Kidney epithelial cell (primary cell): ENCODE measurements at places on chromosomes 6 and 20. TPM values are rescaled to one million over a fixed set of nuclear protein-coding genes. Genes with fewer than 3 reads are reported as not detected.

GRCh38 chr6:4860387-4860786 lies 84.2 kb downstream of the CDYL start:
- no peak for DNase-seq

DNA sequence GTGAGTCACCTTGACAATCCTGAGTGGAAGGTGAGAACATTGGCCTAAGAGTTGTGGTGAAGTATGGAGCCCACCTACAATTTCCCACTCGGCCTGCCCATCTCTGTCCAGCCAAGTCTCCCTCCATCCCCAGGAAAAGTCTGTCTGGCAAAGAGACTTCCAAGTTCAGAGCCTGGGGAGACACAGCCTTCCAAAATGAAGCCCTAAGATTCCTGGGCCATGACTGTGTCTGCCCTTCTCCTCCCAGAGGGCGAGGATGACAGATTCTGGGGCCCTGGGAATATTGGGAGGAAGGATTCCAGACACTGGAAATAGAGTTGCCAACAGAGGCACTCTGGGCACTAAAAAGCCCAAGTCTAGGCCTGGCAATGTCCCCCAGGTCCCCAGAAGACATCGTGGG lies 176.8 kb downstream of the NFATC2 start:
- no peak for DNase-seq

DNA sequence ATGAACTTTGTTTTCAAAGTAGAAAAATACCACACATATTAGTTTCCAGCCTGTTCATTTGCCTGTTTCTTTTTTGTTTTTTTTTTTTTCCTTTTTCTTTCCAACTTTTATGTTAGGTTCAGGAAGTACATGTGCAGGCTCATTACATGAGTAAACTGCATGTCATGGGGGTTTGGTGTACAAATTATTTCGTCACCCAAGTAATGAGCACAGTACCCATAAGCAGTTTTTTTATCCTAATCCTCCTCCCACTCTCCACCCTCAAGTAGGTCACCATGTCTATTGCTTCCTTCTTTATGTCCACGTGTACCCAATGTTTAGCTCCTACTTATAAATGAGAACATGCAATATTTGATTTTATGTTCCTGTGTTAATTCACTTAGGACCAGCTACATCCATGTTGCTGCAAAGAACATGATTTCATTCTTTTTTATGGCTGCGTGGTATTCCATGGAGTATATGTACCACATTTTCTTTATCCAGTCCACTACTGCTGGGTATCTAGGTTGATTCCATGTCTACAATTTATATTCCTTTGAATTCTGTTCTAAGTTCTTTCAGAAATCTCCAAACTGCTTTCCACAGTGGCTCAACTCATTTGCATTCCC lies 31.8 kb downstream of the SNX14 start:
- DNase-seq: no peak

DNA sequence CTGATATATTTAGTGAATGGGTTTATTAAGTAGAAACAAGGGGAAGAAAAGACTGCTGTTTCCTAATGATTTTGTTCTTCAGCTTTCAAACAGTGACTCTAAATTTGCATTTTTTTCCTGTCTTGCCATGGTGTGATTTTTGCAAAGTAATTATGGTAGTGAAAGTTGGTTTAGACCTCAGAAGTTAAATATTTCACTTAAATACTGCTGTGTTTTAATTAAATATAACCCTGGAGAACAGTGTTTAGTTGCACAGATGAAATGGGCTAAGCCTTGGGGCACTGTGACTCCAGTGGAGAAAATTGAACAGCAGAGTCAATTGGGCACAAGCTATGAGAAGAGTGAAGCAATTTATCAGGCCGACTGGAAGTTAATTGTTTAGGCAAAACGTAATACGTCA lies 111.1 kb upstream of the MCHR2 start:
- DNase-seq: no peak

- DNase-seq: no peak
Observed at GRCh38 chr6:159982731-159983506, 14.0 kb downstream of the IGF2R start.

DNA sequence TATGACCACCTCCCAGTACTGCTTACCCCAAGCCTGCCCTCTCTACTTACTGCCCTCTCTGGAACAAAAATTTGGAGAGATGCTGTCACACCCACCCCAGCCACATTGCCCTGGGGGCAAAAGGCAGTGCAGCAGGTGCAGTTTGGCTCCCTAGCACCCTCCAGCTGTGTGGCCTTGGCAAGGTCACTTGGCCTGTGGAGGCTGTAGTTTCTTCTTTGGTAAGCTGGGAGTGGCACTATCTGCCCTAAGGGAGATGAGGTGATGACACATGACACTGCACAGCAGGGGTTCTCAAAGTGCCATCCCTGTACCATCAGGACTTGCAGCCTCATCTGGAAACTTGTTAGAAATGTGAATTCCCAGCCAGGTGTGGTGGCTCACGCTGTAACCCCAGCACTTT lies 44.8 kb downstream of the TAF8 start:
- DNase-seq: no peak

GRCh38 chr20:46699651-46700359 lies 9.6 kb upstream of the SLC2A10 start:
- no peak for DNase-seq

DNA sequence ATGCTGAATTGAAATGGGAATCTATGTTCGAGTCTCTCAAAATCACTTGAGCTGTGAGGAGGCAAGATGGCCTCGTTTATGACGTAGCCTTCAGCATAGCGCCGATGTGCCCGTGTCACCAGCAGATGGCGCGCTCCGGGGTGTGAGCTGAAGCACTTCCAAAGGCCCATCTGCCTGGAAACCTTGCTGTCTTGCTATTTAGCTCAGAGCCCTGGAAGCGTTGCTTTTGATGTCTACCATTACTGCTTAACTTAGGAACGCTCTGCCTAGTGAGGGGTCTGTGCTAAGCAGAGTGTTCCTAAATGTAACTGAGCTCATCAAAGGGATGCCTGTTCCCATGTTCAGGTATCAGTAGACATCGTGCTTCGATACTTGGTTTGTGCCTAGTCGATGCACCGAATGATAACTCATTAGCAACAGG lies 67.7 kb downstream of the SYCP2L start:
- no peak for DNase-seq

DNA sequence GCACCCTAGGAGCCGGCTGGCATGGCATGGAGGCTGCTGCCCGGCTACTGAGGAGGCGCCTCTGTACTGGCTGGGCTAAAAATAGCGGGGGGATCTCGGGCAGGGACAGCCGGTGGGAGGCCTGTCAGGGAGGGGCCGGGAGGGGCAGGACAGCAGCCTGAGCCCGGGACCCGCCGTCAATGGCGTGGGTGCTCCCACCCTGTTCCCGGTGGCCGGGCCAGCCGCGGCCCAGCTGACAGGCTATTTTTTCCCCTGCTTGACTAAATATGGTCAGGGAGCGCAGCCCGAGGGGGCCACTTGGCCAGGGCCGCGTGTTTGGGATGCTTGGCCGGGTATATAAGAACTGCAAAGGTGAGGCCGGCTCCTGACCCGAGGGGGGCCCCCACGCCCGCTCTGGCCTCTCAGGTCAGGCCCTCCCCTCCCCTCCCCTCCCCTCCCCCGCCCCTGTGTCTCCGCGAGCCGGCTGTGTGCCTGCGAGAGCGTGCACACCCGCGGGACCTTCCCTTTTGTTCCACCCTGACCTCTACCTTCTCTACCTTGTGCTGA lies 74.4 kb upstream of the GATA5 start:
- DNase-seq: no peak

- no peak for DNase-seq
Observed at GRCh38 chr20:58444746-58445255, 55.8 kb downstream of the VAPB start.

GRCh38 chr20:34979366-34980153 lies 23.9 kb downstream of the MYH7B start:
- no peak for DNase-seq

GRCh38 chr20:40766790-40767614 lies 78.0 kb upstream of the MAFB start:
- no peak for DNase-seq

DNA sequence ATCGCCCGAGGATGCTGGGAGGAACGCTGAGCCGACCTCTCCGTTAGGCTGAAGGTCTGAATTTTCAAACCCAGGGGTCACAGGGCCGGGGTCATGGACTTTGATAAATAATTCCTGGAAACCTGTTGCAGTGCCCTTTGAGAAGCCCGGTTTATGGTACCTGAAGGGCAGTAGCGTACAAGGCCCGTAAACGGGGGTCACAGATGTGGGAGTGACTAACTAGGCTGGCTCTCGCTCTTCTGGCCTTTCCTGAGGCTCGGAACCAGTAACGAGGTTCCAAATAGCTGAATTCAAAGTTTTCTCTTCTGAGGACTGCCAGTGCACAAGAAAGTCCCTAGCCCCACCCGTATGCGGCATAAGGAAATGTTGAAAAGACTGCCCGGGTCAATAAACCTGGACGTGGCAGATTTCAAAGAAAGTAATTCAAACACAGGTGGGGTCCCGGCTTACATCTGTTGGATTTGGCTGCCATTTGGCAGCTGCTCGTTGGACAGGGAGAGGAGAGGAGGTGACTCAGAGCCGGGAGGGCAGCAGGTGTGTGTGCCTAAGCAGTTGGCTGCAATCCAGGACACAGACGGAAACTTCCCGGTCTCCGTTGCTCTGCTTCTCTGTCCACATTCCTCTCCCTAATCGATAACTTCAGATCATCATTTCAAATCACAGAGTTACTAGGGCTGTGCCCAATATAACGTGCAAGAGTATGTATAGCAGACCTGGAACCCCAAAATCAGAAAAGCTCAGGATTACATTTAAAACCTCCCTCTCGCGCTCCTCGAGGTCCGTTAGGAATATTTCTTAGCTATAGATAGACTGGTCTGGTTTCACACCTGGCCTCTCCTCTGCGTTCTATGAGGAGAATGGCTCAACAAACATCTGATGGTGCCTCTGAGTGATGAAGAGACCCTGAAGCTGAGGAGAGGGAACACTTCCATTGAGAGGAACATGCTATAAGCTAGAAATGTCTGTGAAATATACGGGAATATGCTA lies 765 bp upstream of the GMDS start:
- DNase-seq: peak; percentile 60

DNA sequence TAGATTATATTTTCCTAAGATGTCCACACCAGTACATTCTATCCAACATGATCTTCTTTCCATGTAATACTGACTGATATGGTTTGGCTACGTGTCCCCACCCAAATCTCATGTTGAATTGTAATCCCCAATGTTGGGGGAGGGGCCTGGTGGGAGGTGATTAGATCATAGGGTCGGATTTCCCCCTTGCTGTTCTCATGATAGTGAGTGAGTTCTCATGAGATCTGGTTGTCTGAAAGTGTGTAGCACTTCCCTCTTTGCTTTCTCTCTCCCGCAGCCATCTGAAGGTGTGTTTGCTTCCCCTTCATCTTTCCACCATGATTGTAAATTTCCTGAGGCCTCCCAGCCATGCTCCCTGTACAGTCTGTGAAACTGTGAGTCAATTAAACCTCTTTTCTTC lies 12.2 kb upstream of the HBS1L start:
- DNase-seq: no peak

- DNase-seq: no peak
Observed at GRCh38 chr20:34426026-34426425, 63.0 kb downstream of the ITCH start.

- no peak for DNase-seq
Observed at GRCh38 chr20:37373020-37373598, 27.2 kb downstream of the SRC start.

The PSORS1C1 gene
- total RNA-seq: 0.38 and 0.48 TPM in 2 replicates

The SYNDIG1 gene
- total RNA-seq: 0.41 and 0.67 TPM in 2 replicates

The EPPIN gene
- total RNA-seq: not detected in 2 replicates

The HCRTR2 gene
- not detected in 2 replicates for total RNA-seq

The PRPH2 gene
- total RNA-seq: 0.21 and 0.34 TPM in 2 replicates

The C6orf163 gene
- 0.55 and 0.71 TPM in 2 replicates for total RNA-seq
